ENCODE measurements at places on chromosomes 7 and 10. TPM values are rescaled to one million over a fixed set of nuclear protein-coding genes. Genes with fewer than 3 reads are reported as not detected.

- peaks cover 11% of the 10 kb centered on the region for H3K27me3 ChIP-seq
- no peaks in the 10 kb centered on the region for H3K36me3 ChIP-seq
- no peaks in the 10 kb centered on the region for H3K4me1 ChIP-seq
- no peak overlapping the region for H3K27ac ChIP-seq
- no peak overlapping the region for H3K4me3 ChIP-seq
- no peak for DNase-seq
These were observed 187.4 kb downstream of the CDCA7L start for GRCh38 chr7:21758286-21758685.

GRCh38 chr7:126760914-126761577 lies 491.7 kb downstream of the GRM8 start:
- no peak overlapping the region for H3K4me3 ChIP-seq
- no peaks in the 10 kb centered on the region for H3K4me1 ChIP-seq
- DNase-seq = no peak
- H3K27ac ChIP-seq = no peak overlapping the region
- no peaks in the 10 kb centered on the region for H3K27me3 ChIP-seq

The IGFBP1 gene
- not detected for total RNA-seq

The TAC1 gene
- not detected for total RNA-seq

- peaks cover 8% of the 10 kb centered on the region for H3K4me1 ChIP-seq
- no peak overlapping the region for H3K27ac ChIP-seq
- peaks cover 32% of the 10 kb centered on the region for H3K27me3 ChIP-seq
These were observed 11.8 kb downstream of the CPED1 start for GRCh38 chr7:121000081-121000983.

GRCh38 chr7:130154501-130155317 lies 50.5 kb downstream of the TMEM209 start:
- H3K27me3 ChIP-seq = no peaks in the 10 kb centered on the region
- peaks cover 7% of the 10 kb centered on the region for H3K36me3 ChIP-seq
- no peaks in the 10 kb centered on the region for H3K4me1 ChIP-seq
- no peak overlapping the region for H3K4me3 ChIP-seq

The CDCA7L gene
- total RNA-seq = 14.4 TPM

The MSANTD7 gene
- 30.3 TPM for total RNA-seq
